Temporal lobe (tissue), 4 donors: ENCODE measurements at places on chromosomes 7 and 10. TPM values are rescaled to one million over a fixed set of nuclear protein-coding genes. Genes with fewer than 3 reads are reported as not detected.

RBP4 gene
- 5.9 TPM for total RNA-seq

PFKP gene
- 74.5 TPM for total RNA-seq

CCDC172 gene
- total RNA-seq, result not detected

NCF1 gene
- not detected for total RNA-seq

ANKRD30A gene
- not detected for total RNA-seq

IRF5 gene
- total RNA-seq, result 1.5 TPM
